GM13976 (cell line): ENCODE measurements at places on chromosomes 7 and 10.

DNA sequence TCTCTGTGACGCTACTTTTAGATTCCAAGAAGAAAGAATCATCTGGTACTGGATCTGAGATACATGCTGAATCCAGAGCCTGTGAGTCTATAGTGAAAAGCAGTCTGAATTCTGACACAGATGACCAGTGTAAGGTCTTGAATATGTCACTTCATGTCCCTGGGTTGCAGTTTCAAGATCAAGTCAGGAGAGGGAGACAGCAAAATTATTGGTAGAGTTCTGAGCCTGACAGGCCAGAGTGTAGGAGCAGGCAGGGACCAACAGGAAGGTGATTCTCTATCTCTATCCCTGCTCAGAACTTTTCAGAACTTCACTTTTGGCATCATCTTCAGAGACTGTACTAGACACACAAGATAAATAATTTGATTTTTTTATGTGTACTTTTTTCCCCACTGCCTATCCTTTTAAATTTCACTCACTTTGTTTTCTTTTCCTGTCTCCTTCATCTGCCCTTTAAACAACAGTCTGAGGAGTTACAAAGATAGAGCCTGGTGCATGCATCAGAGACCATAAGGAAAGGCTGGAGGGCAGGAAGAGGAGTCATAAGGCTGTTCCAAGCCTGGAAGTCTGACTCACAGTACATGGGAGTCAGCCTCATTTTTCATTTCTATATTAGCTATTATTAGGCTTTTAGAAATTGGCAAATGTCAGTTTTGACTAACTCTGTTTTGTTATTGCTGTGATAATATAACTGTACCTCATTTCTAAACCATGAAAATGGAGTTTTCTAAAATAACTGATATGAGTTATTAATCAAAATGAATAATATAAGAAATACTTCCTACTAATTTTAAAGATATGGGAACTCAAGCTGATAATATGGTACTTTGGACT, 120.2 kb upstream of the TMEM229A start:
- no peak for DNase-seq

DNA sequence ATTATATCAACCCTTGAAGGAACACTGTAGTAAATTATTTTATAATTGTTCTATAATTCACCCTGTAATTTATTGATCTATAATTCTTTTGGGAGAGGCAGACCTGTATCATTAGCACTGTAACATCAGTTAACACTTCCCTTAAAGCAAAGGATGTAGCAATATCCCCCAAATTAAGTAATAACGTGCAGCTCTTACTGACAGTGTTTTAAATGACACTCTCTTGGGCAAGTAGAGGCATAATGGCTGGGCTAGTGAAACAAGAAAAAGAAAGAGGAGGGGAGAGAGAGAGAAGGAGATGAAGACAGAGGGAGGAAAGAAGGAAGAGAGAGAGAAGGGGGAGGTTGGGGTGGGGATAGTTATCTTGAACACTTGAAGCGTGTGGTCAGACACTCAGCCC, 161.0 kb upstream of the RNF32 start:
- DNase-seq = no peak

GRCh38 chr10:34941471-34942357, 126.6 kb upstream of the PARD3 start:
- no peak for DNase-seq

- no peak for DNase-seq
Measured at GRCh38 chr7:151665368-151665767, 145.7 kb upstream of the RHEB start.

GRCh38 chr7:47661051-47661714, 79.3 kb upstream of the TNS3 start:
- no peak for DNase-seq

DNA sequence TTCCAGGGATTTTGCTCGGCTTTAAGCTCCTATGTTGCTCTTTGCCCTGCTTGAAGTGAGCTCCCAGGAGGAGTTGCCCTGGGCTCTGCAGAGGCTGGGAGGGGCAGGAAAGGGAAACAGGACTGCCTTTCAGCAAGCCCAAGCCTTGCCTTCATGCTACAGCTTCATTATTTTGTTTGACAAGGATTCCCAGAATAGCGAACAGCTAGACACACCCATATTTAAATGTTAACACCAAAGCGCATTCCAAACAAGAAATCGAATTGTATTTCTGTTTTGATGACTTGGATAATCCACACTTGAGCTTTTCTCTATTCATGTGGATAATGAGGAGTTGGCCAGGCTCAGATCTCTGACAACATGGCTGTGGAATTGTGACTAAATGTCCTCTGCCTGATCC, 6.3 kb downstream of the KIAA1217 start:
- no peak for DNase-seq

- DNase-seq = no peak
Measured at GRCh38 chr7:3033581-3033980, 10.1 kb downstream of the CARD11 start.
